Tibial nerve (tissue), 4 donors: ENCODE measurements at places on chromosomes 1 and 21. TPM values are rescaled to one million over a fixed set of nuclear protein-coding genes. Genes with fewer than 3 reads are reported as not detected.

GRCh38 chr1:39958403-39959200, 3.7 kb downstream of the MFSD2A start:
- DNase-seq = no peak

DNA sequence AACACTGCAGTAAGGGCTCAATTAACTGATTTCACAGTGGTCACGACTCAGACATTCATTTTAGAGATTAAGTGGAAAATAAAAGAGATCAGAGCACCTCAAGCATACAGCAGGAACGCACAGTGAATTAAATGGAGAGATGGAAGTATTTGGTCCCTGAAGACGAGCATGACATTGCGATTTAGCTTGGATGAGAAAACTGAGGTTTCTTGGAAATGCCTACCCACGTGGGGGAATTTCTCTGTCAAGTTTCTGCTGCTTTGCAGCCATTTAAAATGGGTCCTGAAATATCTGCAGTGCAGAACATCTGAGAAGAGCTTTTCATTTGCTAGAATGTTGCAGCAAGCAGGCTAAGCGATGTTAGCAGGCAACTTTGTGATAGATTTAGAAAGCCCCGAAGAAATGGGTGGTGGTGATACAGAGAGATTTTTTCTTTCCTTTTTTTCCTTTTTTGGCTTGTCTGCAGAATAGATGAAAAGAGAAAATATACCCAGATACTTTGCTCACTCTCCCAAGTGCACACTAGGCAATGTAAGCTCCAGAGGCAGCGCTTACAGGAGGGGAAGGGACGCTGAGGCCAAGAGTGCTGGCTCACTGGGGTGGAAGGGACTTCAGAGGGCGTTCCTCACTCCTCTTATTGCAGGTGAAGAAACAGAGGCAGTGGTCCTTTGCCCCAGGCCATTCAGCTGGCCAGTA, 258.0 kb downstream of the KCNJ6 start:
- DNase-seq = no peak

- DNase-seq = no peak
Measured at GRCh38 chr1:16138772-16139221, 17.1 kb downstream of the EPHA2 start.

GRCh38 chr1:101567582-101568189, 330.9 kb downstream of the S1PR1 start:
- DNase-seq = no peak

DNA sequence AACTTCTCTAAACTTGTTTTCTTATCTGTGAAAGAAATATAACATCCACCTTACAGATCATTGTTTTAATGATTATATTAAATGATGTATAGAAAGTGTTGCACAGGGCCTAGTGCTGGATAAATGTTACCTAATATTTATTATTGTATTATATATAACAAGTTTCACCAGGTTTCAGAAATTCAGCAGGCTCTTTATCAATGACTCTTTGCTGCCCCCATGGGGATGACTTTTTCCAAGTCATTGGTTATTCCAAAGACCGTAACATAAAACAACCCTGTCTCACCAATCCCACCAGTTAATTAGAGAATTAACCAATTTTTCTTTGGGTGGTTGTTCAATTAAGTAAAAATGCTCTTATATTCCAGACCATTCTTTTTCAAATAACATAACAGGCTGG, 7.3 kb upstream of the DEDD start:
- DNase-seq = peak; percentile 72

DNA sequence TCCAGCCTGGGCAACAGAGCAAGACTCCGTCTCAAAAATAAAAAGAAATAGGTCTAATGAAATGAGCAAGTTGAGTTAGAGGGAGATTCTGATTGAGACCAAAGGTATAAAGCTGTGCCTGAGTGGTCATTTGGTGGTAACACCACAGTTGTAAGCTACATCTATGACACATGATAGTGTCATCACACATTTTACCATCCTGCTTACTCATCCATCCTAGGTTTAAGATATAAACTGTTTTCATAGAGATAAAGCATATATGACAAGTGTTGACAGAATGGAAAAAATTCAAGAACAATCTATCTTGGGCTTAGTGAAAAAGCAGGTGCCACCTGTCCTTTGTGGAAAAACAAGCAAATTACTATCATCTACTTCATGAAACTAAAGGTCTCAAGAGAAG, 7.1 kb upstream of the CFAP141 start:
- DNase-seq = no peak

DNA sequence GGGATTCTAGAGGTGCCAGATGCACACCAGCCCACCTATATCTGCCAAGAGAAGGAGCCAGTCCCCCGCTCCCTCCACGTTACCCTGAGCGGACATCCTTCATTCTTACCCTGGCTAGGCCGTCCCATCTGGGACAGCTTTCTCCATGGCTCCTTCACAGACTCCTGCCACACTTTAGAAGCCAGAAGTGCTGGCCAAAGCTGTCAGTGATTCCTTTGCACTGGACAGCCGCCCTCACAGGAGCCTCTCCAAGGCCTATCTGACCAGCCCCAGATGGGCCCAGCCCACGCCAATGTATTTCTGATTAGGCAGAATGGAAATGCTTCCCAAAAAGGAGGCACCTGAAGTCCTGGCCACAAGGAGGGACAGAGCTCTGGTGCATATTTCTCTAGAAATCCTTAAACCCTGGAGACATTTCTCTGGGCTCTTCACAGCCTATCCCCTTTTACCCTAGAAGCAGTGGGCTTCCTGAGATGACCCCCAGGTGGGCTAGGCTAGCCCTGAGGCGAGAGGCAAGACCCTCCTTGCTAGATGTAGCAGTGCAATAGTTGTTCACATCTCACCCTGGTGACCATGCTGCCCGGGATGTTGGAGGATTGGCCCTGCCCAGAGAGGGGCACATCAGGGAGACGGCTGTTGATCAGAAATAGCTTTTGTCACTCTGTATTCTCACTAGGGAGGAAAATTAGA, 44.1 kb downstream of the RASSF5 start:
- no peak for DNase-seq

DNA sequence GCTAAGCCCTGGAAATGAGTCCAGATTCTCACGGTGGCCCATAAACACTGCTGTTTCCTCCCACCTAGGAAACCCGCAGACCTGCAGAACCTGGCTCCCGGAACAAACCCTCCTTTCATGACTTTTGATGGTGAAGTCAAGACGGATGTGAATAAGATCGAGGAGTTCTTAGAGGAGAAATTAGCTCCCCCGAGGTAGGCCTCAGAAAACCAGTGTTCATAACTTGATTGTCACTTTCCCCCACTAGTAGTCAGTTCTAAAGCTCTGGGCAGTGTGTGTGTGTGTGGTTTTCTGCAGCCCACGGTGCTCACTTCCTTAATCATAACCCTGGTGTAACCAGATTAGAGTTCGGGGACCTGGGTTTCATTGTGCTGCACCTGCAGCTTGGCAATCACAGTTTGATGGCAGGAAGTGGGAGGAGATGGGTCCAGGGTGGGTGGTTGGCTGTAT, 39.1 kb downstream of the CLIC6 start:
- no peak for DNase-seq

Gene C1orf141
- total RNA-seq = not detected

Gene RALGPS2
- total RNA-seq = 4.3 TPM

Gene SPRR2F
- total RNA-seq = not detected

Gene LRRC8C
- 23.8 TPM for total RNA-seq
